ENCODE measurements at places on chromosomes 6 and 20.

- no peak for DNase-seq
Observed at GRCh38 chr6:158161566-158162254, 6.4 kb downstream of the SERAC1 start.

DNA sequence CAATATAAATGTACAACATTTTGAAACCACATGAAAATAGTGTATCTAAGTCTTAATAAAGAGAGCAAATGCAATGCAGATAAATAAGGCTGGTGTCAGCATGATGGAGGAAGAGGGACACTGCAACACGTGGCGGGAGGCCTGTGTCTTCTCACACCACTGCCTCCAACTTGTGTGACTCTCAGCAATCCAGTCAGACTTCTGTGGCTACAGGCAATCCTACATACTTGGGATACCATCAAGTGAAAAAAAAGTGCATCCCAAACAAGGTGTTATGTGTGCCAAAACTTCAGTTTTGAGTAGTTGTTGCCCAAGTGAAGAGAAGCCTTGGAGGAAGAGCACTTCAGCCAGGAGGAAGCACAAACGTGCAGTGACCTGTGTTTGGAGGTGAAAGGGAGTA lies 68.6 kb downstream of the PKIB start:
- DNase-seq = no peak

DNA sequence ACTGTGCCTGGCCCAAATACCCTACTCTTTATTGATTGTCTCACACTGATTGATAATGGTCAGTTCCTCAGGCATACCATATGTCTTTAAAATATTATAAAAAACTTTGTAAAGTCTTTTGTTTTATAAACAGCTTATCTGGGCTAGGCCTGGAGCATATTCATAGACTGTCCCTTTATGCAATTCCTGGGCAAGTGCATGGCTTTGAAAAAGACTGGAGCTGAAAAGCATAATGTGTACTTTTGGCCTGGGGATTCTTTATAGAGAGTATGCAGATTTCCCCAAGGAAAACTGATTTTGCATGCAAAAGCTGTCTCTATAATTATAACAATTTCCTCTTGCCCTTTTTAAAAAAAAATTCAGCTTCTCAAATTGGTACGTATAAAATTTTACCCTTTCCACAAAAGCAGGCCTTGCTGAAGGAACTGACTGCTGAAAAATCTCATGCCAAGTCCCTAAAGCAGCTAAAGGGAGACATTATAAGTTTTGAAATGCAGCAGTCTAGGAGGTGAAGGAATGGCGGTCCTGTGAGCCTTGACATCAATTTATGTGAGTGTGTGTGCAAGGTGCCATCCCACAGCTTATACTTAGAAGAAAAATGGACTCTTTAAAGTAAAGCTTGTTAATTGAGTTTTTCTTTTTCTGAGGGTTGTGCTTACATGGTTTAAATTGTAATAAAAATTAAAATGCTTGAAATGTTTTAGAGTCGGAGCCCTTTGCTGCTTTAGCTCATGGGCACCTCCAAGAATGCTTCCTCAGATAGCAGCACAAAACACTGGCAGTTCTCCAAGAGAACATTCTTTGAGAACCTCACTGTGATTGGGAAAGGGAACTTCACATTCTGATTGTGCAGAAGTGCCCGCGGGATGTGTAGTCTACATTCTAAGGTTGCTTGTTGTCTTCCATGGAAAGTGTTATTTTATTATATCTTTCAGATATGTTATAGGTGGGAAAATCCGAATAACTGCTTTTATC lies 43.9 kb downstream of the PLCB4 start:
- DNase-seq = peak; percentile 48

- DNase-seq = no peak
Observed at GRCh38 chr20:40880063-40880728, 148.4 kb upstream of the TOP1 start.

DNA sequence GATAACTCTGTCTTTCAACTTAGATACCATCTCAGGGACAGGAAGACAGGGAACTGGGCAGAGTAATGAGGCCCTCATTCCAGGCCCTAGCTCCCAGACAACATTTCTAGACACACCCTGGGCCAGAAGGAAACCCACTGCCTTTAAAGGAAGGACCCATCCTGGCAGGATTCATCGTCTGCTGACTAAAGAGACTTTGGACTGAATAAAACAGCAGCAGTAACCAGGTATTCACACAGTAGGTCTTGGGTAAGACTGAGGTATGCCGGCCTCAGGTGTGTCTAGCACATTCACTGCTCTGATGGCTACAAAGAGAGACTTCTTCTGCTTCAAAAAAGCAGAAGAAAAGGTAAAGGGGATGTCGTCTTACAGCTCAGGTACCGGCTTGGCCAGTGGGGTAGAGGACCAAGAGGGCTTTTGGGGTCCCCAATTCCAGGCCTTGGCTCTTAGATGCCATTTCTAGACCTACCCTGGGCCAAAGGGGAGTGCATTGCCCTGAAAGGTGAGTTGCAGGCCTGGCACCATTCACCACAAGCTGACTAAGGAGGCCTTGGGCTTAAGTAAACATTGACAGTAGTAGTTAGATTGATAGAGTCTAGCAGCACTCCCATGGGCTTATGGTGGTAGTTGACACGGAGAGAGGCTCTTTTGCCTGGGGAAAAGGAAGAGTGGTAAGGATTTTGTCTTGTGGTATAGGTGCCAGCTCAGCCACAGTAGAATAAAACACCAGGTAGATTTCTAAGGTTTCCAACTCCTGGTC lies 13.4 kb downstream of the SNX14 start:
- DNase-seq = peak; percentile 74

GRCh38 chr20:44959082-44959637 lies 1.0 kb downstream of the TOMM34 start:
- peak; percentile 5 for DNase-seq

GRCh38 chr6:162829013-162829742 lies 101.4 kb downstream of the PACRG start:
- no peak for DNase-seq

DNA sequence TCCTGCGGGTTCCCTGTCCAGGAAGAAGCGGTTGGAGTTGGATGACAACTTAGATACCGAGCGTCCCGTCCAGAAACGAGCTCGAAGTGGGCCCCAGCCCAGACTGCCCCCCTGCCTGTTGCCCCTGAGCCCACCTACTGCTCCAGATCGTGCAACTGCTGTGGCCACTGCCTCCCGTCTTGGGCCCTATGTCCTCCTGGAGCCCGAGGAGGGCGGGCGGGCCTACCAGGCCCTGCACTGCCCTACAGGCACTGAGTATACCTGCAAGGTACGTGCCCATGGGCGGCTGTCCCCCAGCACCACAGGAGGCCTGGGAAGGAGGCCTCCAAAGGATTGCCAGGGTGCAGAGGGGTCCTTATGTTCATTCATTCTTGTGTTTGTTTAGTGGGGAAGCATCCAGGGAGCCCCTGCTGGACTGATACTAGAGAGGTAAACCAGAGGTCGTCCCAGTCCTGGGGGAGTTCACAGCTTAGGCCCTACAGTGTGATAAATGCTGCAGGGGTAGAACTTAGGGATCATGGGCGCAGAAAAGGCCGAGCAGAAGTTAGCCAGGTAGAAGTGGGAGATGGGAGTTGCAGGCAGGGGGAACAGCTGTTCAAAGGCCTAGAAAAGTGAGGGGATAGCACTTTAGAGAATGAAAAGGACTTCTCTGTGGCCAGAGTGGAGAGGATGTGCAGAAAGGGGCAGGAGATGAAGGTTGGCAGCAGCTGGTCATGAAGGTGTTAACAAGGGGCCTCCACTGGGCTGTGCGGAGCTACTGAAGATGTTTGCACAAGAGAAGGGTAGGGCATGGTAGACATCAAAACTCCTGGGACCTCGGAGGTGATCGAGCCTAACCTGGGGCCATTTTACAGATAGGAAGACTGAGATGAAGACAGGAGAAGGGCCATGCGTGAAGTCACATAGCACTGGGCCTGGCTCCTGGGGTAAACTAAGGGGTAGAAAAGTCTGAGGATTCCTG lies 7.8 kb downstream of the TRIB3 start:
- DNase-seq = no peak

DNA sequence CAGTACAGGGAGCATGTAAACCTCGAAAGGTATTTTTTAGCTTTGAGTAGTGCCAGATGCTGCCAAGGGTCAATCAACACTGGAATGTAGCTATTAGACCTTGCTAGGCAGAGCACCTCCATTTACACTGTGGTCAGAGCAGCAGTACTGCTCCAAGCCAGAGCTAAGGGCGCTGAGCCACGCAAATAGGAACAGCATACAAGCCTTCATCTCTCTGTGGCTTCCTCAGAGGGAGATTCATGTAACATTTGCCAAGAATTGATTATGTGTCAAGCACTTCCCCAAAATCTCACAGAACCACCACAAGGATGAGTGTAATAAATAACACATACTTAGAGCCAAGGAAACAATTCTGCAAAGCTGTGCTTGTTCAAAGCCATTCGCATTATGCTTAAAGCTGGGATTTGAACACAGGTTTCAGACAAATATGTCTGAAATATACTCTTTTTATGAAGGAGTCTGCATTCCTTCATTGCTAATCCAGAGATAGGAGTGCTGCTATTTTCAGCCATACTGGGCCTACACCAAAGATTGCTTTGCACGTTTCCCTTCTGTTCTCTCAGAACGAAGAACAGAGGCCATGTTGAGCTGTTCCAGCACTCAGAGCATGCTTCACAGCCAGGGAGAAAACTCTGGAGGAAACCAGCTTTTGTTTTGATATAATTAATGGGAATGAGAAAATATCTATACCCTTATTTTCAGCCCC lies 97.7 kb downstream of the SLC16A10 start:
- DNase-seq = no peak

GRCh38 chr20:23453549-23454543 lies 1.2 kb upstream of the CST11 start:
- DNase-seq = no peak

- DNase-seq = peak; percentile 91
Observed at GRCh38 chr6:80214436-80215022, 108.1 kb downstream of the BCKDHB start.

DNA sequence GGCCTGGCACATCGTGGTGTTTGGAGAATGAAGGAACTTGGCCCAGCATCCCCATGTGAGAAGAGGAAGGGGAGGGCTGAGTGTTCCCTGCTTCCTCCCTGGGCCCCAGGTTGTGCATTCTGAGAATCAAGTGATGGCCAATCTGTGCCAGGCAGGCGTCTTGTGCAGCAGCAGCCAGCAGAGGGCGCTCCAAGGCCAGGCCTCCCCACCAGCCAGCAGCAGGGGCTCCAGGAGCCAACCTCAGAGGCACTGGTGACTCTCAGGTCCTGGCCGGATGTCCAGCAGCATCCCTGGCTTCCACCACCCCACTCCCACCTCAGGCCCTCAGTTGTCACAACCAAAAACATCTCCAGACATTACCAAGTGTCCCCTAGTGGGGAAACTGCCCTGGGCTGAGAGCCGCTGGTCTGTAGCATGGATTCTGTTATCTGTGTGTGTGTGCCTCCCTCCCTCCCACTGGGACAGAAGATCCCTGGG lies 192.0 kb downstream of the PREX1 start:
- DNase-seq = peak; percentile 49

DNA sequence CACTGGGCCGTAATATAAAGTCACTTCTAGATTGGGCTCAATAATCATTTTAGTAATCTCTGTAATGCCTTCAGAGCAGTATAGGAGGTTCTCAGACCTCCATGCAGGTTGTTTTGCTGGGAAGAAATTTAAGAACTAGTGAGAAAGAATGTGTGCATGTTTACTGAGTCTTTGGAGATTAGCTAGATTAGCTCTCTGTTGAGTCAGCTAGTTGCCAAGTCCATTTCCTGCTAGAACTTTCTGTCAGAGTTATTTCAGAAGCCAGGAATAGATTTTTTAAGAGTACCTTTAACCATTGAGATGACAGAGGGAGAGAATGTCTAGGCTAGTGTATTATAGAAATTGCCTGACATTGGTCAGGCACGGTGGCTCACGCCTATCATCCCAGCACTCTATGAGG lies 33.3 kb downstream of the ORC3 start:
- no peak for DNase-seq

DNA sequence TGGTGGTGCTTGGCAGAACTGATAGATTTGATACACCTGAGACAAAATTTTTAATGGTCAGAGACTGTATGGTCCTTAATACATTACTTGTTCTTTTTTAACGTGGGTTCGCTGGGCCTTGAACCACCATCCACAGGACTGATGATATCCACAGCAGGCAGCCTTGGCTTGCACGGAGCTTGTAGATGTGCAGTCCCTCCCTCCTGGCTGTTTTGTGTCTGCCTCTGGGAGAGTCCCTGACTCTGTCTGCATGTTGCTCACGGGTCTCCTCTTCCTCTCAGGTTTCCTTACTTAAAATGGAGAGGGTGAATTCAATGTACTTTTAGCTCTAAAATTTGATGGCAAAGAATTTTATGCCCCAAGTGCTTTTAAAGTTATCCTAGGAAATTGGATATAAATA lies 17.5 kb downstream of the KIF25 start:
- DNase-seq = no peak

DNA sequence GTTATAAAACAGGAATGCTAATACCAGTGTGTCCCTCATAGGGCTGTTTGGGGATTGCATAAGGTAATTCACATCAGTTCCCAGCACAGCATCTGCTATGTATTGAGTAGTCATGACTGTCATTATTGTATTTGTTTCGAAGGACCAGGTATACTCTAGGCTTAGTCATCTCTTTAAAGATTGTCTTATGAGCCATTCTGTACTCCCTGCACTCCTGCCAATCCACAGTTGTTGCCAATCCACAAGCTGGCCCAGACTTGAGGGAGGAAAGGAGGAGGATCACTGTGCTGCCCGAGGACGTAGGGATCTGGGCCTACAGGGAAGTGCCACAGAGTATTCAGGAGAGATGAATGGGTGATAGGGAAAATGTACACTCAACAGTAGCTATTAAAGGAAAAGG lies 113.0 kb upstream of the TIAM2 start:
- DNase-seq = no peak

GRCh38 chr20:5145365-5146098 lies 18.7 kb downstream of the CDS2 start:
- DNase-seq = no peak

- no peak for DNase-seq
Observed at GRCh38 chr6:5139828-5140771, 55.0 kb downstream of the PPP1R3G start.

DNA sequence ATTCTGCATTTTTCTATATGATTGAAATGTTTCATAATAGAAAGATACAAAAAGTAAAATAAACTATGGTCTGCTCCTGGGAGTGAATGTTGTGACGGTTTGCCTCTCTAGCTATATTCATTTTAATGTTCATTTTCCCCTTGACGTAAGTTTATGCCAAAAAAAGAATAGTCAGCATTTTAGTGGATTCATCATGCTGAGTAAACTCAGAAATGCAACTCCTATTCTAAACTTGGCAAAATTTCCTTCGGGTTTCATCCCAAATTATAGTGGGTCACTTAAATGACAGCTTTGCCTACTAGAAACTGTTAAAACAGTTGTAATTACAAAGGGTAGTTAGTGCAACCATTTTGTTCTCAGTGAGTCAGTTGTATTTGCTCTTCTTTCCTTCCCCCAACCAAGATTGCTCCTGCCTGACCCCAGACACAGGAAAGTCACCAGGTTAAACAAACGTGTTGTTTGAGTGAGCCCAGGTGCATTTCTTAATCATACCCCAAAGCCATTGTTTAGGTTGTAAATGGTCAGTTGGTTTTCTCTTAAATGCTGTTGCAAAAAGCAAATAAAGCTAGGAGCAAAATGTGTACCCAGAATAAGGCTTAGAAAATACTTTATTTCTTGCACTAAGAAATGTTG lies 482.3 kb upstream of the SOX4 start:
- peak; percentile 99 for DNase-seq

Measured in NCI-H69 (cell line).